Nephron progenitor cell (in vitro differentiated cells): ENCODE measurements at places on chromosomes 13 and 19.

DNA sequence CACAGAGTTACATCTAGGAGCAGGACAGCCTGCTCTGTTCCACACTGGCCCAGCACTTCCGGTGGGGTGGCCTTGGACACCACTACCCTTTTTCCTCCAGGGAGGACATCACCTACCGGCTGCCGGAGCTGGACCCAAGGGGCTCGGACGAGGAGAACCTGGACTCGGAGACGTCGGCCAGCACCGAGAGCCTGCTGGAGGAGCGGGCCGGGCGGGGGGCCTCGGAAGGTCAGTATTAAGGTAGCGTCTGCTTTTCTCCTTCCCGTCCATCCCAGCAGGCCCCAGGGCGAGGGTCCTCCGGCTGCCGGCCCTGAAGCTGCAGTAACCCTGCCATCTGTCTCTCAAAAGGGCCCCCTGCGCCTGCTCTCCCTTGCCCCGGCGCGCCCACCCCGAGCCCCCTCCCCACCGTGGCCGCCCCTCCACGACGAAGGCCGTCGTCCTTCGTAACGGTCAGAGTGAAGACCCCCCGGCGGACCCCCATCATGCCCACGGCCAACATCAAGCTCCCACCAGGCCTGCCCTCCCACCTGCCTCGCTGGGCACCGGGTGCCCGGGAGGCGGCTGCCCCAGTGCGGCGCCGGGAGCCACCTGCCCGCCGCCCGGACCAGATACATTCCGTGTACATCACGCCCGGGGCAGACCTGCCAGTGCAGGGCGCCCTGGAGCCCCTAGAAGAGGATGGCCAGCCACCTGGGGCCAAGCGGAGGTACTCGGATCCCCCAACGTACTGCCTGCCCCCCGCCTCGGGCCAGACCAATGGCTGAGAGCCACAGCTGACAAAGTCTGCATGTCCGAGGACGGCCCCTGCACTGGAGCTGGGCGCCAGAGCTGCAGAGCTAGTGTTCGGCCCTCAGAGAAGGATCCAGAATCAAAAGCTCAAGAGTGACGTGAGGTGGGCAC is 3.4 kb upstream of the USE1 start:
- DNase-seq: no peak

GRCh38 chr13:33515146-33515545 is 229.6 kb upstream of the STARD13 start:
- DNase-seq: no peak

- no peak for DNase-seq
Measured at GRCh38 chr13:37090912-37091311, 14.6 kb downstream of the CSNK1A1L start.

GRCh38 chr13:108200781-108201398 is 14.4 kb downstream of the LIG4 start:
- no peak for DNase-seq

DNA sequence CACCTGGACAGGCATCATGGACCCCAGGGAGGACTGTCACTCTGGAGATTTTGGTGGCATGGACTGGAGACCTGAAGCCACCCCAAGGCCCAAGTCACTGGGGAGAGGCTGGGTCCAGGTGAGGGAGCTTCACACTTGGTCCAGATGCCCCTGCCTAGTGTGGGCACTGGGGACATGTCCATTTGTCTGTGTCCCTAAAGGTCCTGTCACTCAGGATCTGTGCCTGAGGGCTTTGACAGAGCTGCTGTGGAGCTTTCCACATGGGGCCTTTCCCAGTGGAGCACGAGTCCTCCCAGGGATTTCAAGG is 40.5 kb upstream of the CEACAM8 start:
- no peak for DNase-seq
